ENCODE measurements at places on chromosomes 16 and 17. TPM values are rescaled to one million over a fixed set of nuclear protein-coding genes. Genes with fewer than 3 reads are reported as not detected.

- DNase-seq: no peak
Observed at GRCh38 chr17:49018748-49019147, 21.6 kb downstream of the IGF2BP1 start.

GRCh38 chr17:28570716-28571360 lies 486 bp downstream of the PIGS start:
- no peak for DNase-seq

DNA sequence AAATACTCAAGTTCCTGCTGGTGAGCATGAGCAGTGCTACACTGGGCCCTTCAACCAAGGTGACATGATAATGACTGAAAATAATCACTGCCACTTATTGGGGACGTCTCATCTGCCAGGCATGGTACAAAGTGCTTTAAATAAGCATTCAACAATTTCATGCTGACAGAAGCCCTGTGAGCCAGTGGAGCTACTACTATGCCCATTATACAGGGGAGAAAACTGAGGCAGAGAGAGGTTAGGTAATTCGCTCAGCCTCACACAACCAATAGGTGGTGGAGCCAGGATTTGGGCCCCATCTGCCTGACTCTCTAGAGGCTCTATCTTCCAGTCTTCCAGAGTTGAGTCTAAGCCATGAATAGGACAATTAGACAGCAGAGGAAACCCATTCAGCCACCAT lies 30.3 kb upstream of the STH start:
- DNase-seq: no peak

- no peak for DNase-seq
Observed at GRCh38 chr17:81228834-81229665, 6.3 kb upstream of the CEP131 start.

Gene CCL8
- total RNA-seq: not detected
